ENCODE measurements at places on chromosomes 6 and 20.

GRCh38 chr6:101614774-101615173 lies 221.3 kb downstream of the GRIK2 start:
- DNase-seq: no peak

GRCh38 chr6:5084360-5084780 lies 771 bp upstream of the PPP1R3G start:
- no peak for DNase-seq

DNA sequence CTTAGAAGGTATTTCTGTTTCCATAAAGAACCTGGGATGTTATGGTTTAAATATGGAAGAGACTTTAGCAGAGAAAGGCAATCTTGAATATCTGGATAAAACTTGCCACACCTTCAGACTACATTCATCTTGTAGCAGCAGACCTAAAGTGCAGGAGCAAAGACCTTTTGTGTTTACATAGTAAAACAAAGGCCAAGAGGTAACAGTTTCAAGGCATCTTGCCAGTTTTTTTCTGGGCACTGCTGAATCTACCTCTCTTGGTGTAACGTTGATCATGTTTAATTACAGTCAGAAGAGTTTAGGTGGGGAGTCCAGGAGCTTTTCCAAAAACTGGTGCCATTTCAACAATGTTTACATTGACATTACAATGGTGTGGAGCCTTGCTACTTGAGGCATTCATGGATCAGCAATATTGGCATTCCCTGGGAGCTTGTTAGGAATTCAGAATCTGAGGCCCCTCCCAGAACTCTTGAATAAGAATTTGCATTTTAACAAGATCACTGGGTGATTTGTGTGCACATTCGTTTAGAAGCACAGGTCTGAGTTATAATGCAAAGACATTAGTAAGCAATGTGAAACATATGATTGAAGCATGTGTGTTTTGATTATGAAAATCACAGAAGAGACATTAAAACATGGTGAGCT lies 94.5 kb downstream of the F13A1 start:
- no peak for DNase-seq

GRCh38 chr6:44162876-44163625 lies 4.4 kb downstream of the CAPN11 start:
- no peak for DNase-seq

DNA sequence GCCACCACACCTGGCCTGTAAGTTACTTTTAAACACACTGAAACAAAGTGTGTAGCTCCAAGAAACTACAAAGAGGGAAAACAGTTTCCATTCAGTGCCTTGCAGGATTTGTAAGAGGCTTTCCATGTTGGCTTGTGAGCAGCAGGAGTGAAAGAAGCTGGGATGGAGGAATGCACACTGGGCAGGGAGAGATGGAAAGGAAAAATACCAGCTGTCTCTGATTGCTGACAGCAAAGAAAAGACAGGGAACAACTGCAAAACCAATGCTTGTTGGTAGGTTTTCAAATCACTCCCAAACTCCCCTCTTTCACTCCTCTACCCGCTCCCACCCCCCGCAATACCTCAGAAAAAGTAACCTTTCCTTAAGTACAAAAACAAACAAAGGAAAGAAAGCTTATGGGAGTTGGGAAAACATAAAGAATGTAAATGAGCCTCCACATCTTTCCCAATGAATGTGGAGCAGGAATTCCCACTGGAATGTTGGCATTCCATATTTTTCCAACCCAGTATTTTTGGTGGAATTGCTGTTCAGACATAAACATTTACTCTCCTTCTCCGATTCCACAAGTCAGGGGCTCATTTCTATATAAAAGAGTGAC lies 166.1 kb downstream of the THBS2 start:
- DNase-seq: no peak

GRCh38 chr20:8130840-8131526 lies 1.1 kb upstream of the PLCB1 start:
- DNase-seq: no peak

DNA sequence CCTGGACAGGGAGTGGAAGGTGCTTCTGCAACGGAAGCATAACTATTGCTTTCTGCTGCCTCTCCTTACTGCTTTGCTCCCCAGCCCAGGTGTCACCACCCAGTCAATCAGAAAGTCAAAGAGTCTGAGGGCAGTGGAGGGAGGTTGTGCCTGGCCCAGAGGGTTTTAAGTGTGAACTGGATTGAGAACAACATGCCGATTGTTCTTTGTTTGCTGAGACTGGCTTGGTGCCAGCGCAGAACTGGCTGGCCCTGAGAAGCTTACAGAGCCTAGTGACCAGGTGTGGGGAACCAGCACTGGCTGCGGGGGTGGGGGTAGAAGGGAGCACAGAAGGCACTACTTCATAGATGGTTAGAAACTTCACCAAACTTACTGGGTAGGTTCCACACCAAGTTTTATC lies 31.1 kb upstream of the ENPP4 start:
- no peak for DNase-seq

DNA sequence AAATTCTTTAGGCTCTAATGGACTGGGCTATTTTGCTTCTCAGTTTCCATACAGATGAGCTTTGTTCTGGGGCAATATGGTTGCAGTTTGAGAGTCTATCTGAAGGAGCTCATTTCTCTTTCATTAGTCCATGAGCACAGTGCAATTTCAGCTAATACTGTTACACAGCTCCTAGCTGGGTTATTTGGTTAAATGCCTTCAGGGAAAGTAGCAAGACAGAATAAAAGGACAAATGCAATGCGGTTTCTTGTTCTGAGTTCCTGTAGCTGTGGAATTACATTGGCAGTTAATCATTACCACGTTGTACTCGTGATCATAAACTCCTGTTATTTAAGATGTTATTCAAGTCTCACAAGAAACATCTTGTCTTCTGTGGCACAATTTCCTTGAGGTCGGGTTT lies 127.7 kb downstream of the BFSP1 start:
- no peak for DNase-seq

DNA sequence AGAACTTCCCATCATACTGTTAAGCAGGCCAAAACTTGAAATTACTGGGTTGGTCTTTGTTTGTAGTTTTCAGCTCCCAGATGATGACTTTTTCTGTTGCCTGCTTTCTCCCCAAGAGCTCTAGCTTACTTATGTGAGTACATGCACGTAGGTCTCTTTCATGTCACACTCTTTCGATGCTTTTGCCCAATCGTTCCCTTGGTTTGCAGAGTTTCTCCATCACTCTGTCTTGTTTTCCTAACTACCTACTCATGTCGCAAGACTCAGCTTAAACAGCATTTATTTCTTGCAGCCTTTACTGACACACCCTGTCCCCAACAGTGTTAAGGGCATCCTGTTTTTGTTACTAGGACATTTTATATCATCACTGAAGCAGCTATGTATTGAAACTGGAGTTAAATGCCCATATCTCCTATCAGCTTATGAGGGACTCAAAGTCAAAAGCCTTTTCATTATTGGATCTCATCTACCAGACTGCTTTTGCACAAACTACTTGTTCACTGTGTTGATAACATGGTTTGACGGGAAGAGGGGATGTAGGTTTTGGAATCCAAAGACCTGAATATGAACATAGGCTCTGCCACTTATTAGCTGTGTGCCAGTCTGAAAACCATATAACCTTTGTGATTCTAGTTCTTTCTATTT lies 2.9 kb downstream of the ARG1 start:
- DNase-seq: no peak

GRCh38 chr20:63895952-63896263 lies 982 bp downstream of the DNAJC5 start:
- peak; percentile 69 for DNase-seq

GRCh38 chr6:3013901-3014674 lies 14.4 kb downstream of the NQO2 start:
- DNase-seq: no peak

- no peak for DNase-seq
Measured at GRCh38 chr20:57076152-57076652, 190.2 kb downstream of the BMP7 start.

DNA sequence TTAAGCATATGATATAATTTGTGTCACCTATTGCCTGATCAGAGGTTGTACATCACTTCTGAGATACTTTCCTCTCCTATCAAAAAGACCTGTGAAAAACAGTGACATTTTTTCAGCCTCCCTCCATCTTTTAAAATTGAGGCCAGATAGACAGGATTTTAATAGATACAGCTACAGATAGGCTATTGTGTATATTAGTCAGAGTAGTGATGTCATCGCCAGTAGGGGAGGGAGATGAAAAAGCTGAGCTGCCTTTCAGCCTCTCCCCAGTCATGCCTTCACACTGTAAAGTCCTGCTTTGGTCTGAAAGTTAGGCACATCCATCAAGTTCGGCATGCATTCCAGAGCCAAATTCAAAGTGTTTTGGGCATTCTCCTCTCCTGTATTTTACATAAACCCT lies 7.9 kb upstream of the PABPC1L start:
- no peak for DNase-seq

- DNase-seq: no peak
Measured at GRCh38 chr20:24572862-24573261, 103.4 kb downstream of the SYNDIG1 start.

DNA sequence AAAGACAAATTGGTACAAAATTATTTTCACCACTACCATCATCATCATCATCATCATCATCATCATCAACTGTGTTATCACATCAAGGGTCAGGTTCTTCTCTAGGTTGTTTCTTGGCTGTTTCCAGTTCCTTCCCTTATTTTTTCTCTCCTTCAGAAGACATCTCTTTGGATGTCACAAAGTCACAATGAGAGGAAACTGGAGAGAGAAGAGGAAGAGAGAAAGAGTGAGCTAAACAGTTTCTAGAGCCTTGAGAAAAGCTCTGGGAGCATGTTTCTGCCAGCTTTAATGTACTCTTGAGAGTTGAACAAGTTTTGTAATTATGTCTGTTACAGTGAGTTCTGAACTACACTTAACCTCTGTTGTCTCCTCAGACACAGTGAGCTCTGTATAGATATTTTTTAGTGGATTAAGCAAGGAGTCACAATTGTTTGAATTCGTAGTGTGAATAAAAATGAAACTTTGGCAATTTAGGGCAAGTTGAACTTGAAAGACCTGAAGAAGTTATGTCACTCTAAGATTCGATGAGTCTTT lies 123.0 kb upstream of the AKIRIN2 start:
- no peak for DNase-seq

DNA sequence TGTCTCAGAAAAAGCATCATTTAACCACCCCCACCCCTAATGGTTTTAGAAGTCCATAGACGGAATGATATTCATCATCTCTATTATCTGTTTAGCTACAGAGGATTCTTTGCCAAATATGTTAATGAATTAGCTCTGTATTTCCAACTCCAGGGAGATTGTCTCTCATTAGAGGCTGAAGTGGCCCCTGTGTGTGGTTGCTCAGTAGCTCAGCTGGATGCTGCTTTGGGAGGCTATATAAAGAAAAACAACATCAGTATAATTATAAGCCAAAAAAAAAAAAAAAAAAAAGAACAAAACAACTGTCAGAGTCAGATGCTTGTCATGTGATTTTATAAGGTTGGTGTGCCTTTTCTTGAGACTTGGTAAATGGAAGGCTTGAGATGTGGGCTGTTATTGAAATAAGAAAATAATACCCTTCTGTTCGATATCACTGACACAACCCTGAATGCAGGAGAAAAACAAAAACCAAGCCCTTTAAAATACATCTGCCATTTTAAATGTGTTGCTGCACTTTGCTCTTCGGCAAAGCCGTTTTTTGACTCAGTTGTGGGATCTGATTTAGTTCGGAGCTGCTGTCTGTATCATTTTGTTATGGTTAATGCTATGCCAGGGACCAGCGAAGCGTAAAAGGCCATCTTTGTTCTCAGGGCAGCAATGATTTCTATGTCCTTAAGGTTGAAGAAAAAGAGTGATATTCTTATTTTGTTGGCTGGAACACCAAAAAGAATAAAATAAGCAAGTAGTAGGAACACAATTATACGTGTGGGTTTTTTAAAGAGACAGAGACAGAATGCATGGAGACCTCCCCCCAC lies 422.6 kb downstream of the QKI start:
- DNase-seq: no peak

GRCh38 chr20:11807054-11808048 lies 110.3 kb upstream of the BTBD3 start:
- DNase-seq: no peak

DNA sequence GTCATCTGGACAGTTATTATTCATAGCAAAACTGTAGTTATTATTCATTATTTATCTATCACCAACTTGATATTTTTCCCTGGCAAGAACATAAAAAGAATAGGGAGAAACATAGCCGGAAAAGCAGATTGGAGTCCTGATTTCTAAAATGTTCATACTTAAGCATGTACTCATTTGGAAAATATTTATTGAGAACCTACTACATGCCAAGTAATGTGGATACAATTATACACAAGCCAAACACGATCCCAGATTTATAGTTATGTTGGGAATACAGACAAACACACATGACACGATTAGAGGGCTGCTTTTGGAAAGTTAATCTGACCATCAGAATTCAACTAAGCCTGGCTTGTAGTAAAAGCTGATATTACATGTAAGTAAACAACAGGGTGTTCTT lies 30.7 kb downstream of the ARHGAP18 start:
- no peak for DNase-seq

GRCh38 chr6:166152660-166153059 lies 15.0 kb downstream of the TBXT start:
- DNase-seq: no peak

DNA sequence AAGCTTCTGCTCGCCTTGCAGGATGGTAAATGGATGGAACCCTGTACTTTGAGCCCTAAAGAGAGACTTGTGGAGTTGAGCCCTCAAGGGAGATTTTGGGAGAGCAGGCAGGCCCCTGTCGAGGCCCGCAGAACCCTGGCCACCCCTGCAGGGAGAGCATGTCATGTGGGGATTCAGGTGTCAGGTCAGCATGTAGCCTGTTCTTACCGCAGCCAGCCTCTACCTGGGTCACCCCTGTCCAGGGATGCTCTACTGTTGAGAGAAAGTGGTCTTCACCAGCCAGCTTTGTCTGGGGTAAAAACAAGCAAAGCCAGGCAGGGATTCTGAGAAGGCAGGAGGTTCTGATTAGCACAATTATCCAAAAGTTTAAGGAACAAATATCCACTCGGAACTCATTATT lies 55.6 kb upstream of the PROKR2 start:
- no peak for DNase-seq

DNA sequence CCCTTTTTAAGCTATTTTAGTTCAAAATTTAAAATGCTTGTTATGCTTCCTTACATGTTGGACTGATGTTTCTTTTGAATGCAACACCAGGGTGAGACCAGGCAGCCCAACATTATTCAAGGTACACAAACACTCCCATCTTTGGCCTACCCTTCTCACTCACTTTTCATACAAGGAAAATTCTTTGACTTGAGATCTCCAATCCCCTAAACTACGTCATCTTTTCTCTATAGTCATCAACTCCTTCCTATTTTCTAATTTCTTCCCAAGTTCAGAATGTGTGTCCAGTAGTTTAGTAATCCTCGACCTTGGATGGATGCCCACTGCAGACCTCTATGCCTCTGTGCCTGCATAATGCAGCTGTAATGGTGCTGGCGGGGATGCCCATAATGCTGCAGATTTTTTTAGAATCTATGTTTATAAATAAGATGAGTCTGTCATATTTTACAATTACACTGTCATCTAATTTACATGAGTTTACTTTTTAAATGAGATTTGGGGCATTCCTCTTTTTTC lies 108.7 kb downstream of the ID4 start:
- DNase-seq: no peak

DNA sequence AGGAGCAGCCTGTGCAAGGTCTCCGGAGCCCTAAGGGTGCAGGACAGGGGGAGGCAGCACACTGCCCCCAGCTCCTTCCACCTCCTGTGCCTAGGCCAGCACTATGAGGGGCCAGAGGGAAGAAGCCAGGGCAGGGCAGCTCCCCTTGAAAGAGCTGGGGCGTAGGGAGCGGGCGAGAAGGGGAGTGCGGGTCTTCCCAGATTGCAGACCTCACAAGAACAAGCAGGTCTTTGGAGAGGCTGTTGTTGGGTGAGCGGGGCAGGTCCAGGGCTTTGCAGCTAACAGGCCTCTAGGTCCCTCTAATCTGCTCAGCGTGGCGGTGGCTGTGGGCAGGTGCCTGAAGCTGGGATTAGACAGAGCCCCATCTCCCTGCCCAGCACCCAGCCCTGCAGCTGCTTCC lies 22.4 kb upstream of the CST1 start:
- DNase-seq: no peak

Measured in CD4-positive, alpha-beta T cell treated with Interleukin-4 for 4 hours (primary cell).